ENCODE measurements at places on chromosomes 1 and 21.

- DNase-seq = no peak
These were observed 133.3 kb upstream of the GPR52 start for GRCh38 chr1:174314433-174314832.

GRCh38 chr1:188372821-188373220, 1544.1 kb downstream of the PLA2G4A start:
- no peak for DNase-seq

DNA sequence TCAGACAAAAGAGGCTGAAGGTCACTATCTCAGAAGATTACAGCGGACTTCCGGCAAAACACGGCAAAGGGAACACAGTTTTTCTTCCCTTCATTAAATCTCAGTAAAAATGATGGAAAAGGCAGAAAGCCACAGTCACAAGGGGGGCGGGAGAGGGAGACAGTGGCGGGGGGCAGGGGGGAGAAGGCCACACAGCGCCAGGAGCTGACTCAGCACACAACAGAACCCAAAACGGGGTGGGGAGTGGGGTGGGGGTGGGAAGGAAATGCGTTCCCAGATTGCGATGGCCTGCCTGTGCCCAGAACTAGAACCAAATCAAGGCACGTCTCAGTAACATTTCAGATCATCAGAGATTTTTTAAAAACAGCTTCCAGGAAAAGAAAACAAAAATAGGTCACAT, 13.4 kb downstream of the CFAP74 start:
- DNase-seq = no peak

- DNase-seq = no peak
These were observed 40.1 kb downstream of the PTAFR start for GRCh38 chr1:28136169-28136921.

DNA sequence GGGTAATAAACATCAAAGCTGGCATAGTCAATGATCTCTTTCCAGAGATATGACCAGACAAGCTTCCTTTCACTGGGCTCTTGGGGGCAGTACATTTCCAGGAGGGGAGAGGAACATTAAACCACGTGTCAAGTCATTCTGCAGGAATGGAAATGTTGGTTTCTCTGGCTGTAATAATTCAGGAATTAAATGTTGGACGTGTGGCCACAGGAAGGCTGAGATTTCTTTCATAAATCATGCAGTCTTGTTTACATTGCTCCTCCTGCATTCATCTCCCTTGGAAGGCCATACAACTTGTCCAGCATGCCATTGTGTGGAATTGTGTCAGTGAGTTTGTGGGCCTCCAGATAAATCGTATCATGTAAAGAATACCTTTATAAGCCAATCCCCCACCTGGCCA, 259.2 kb downstream of the ADGRL2 start:
- DNase-seq = no peak

GRCh38 chr1:165520646-165521045, 23.2 kb upstream of the LRRC52 start:
- no peak for DNase-seq
